ENCODE measurements at places on chromosomes 6 and 20.

- no peak for DNase-seq
Measured at GRCh38 chr6:112744827-112745226, 397.7 kb downstream of the RFPL4B start.

GRCh38 chr6:35381132-35381531, 38.8 kb downstream of the PPARD start:
- DNase-seq, result peak; percentile 73

GRCh38 chr20:50794181-50794845, 548 bp upstream of the BCAS4 start:
- DNase-seq, result no peak

DNA sequence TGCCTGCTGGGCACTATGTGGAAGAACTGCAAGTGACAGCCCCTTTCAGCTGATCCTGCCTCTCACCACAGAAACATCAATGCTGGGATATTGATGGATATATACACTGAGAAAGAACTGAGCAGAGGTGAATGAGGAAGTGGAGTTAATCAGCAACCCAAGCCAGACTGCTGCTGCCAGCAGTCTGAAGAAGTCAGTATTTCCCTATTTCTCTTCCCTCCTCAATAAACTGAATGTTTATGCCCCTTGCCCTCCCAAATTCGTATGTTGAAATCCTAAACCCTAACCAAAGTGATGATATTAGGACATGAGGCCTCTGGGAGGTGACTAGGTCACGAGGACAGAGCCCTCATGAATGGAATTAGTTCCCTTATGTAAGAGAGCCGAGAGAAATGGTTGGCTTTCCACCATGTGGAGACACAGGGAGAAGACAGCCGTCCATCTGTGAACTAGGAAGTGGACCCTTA, 76.3 kb downstream of the CDK19 start:
- DNase-seq, result no peak

- DNase-seq, result no peak
Measured at GRCh38 chr6:146100776-146101175, 71.9 kb downstream of the GRM1 start.

GRCh38 chr20:10916312-10916711, 242.5 kb upstream of the JAG1 start:
- no peak for DNase-seq

Data from AG08396 (cell line).